DMS79 (cell line): ENCODE measurements at places on chromosomes 5 and 9.

- no peak for DNase-seq
Measured at GRCh38 chr9:93137362-93137761, 3.3 kb upstream of the NINJ1 start.

DNA sequence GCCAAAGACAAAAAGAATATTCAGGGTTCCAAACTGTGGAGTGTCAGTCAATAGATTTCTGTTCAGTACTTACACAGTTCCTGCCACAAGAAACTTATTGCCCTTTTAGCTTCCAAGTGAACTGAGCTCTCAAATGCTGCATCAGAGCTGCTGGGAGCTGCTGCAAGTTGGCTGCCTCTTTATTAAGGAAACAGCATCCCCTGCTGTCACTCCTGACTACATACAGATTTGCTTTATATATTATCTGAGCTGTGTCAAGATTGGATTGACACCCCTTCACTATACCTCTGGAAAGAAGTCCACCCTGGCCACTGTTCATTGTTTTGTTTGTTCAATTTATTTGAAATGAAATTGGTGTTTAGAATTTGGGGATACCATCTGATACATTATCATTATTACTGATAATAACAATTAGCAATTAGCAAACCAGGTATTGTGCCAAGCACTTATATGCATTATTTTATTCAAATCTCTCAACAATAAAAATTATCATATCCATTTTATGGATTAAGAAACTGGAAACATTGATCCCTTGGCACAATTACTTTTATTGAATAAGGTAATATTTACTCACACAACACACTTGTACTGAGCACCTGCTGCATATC is 16.4 kb upstream of the C5orf58 start:
- no peak for DNase-seq

GRCh38 chr5:76083555-76084495 is 642 bp downstream of the SV2C start:
- no peak for DNase-seq

- no peak for DNase-seq
Measured at GRCh38 chr5:43874772-43875171, 271.8 kb downstream of the NNT start.

- DNase-seq: no peak
Measured at GRCh38 chr5:53645078-53645477, 84.6 kb downstream of the NDUFS4 start.

- no peak for DNase-seq
Measured at GRCh38 chr9:123757547-123757946, 172.4 kb downstream of the DENND1A start.

DNA sequence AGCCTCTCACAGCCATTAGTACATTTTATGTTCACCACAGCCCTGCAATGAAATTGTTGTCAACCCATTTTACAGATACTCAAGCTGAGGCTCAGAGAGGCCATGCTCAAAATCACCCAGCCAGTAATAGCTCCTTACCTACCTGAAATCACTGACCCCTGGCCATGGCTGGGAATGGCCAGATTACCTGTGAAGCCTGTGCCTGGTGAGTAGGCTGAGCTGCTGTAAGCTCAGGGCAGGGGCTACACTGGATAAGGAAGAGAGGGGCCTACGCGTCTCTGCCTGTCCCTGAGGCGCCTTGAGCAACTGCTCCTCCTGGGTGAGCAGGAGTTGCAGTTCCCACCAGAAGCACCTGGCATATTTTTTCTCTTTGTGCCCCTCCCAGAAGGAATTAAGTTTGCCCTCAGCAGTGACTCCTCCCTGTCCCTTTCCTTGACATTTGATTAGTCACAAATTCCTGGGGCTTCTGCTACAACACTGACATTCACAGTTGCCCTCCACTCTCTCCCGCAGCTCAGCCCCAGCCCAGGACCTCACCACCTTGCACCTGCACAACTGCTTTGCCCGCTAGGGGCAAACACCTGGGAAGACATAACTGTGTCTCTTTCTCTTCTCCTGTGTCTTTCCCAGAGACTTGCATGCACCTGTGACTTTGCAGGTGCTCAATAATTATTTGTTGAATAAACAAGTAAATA is 5.7 kb downstream of the CLTB start:
- DNase-seq: no peak

- no peak for DNase-seq
Measured at GRCh38 chr9:76395381-76395780, 1.2 kb upstream of the RFK start.

GRCh38 chr5:113295111-113295539 is 139.7 kb downstream of the TSSK1B start:
- DNase-seq: no peak

DNA sequence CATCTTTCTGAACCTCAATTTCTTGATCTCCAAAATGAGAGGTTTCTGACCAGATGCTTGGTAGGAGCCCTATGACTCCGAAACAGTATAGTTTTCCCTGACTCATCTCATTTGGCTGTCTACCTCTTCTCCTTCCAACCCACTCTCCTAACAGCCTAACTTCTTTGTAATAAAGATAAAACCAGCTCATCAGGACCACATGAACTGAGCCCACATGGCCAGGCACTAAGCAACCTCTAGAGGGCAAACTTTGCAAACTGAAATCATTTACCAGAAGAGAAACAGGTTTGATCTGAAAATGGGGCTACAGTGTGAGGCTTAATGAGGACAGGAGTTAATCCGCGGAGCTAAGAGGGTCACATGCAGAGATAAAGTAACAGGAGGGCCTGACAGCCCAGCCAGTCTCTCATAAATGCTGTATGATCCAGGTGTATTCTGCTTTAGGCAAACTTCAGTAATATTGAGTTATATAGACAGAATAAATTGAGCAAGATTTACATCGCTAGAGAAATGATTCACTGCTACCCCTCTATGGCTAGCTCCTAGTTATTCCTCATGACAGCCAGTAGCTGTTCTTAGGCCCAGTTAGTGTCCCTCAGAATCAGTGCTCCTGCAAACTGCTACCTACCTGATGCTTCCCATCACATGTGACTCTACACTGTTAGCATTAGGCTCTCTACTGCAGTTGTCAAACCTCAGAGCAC is 64.6 kb downstream of the ABCA1 start:
- DNase-seq: no peak

DNA sequence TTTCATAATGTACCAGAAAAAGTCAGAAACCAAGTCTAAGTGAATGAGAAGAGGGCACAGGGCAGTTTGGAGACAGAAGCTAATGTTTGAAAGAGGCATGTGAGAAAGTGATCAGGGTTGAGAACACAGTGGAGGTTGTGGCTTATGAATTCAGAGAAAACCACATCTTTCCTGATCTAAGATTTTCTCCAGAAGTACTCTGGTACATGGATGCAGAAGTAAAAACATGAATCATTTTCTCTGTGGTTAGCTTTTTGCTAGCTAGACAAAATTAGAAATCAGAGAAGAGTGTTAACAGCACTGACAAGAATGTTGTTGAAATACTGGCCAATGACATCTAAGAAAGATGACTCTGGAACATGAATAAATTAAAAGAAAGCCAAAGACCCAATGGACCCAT is 541.1 kb downstream of the DNAH5 start:
- DNase-seq: no peak

DNA sequence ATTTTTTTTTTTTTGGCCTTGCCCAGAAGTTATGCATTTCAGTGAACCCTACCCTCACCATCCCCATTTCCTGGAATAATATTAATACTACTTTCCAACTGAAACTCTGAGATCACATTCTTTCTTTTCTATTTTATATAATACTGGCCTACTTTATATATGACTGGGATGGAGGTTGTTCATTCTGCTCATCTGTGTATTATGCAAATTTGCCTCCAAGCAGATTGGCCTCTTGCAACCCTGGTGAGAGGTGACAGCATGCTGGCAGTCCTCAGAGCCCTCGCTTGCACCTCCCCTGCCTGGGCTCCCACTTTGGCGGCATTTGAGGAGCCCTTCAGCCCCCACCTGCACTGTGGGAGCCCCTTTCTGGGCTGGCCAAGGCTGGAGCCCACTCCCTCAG is 35.4 kb downstream of the CDKN2A start:
- DNase-seq: no peak

DNA sequence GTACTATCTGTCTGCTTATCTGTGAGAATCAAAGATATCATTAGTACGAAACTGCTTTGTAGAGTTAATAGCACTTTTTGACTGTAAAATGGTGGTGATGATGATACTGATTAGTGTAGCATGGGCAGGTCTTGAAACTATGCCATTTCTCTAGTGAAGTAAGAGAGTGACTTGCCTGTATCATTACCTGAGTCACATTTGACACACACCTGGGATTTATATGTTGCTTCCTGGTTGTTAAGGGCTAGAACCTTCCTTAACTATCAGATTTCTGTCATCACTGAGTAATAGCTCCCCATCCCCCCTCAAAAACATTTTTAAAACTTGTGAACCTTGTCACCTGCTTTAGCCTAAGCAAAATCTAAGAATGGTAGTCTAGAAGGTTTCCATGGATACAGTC is 135.6 kb upstream of the RORB start:
- no peak for DNase-seq

DNA sequence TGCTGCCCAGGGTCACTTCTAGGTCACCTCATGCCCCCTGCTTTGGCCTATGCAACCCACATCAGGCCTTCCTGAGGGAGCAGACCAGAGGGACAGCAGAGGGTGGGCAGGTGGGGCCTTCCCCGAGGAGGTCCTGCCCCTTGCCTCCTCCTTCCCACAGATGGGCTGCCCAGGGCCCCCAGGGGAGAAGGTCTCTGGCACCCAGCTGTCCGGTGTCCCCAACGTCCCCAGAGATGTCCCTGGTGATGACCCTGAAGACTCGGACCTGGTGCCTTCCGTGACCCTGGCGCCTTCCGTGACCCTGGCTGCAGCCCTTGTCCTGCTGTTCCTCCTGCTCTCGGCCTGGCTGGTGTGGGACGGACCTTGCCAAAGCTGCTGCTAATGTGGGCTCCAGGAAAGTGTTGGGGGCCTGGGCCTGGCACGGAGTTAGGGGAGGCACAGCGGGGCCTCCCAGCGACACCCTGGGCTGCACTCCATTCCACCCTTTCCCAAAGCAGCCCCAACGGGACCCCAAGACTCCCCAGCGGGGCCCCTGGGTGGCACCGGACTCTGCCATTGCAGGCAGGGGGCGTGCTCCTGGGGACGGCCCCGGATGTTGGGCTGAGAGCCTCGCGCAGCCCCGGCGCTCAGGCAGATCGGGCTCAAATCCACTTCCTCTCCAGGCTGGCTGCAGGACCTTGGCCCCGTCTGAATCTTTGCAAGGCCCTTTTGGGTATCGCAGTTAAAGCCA is 6.8 kb upstream of the SLC2A6 start:
- DNase-seq: no peak
